NCI-H2029 (cell line): ENCODE measurements at places on chromosomes 2 and 18.

- peak; percentile 52 for DNase-seq
Measured at GRCh38 chr2:172253190-172254052, 150.7 kb upstream of the DLX2 start.

DNA sequence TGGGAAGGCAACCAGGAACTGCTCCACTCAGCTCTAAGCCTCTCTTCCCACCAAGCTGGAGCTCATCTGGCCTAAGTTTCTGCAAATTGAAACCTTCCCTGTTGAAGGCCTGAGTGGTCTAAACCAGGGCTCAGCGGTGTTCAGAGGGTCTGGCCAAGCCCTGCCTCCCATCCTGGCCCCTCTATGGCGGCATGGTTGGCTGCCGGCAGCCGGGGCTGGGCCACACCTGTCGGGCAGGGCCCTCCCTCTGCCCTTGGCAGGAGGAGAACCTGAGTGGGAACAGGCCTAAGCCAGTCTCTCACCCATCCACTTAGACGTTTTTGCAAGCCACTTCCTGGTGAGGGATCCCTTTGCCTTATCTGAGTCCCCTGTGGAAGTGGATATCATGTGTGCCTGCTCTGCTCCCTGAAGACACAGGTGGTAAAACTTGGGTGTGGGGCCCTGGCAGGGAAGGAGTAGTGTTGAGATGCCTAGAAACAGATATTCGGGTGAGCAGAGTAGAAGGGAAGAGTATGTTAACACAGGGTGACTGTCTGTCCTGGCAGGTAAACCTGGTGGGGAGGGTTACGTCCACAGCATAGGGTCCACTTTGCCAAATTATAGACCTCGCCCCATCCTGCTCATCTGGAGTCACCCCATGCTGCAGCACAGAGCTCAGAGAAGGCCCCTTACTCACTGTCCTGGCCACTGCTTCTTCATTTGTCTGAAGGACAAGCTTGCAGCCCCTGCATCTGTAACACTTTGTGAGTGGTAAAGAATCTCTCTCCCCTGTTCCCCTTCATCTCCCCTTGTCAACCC is 63.0 kb upstream of the SIX2 start:
- DNase-seq = peak; percentile 55

GRCh38 chr18:1002653-1003178 is 98.0 kb downstream of the ADCYAP1 start:
- DNase-seq = no peak

DNA sequence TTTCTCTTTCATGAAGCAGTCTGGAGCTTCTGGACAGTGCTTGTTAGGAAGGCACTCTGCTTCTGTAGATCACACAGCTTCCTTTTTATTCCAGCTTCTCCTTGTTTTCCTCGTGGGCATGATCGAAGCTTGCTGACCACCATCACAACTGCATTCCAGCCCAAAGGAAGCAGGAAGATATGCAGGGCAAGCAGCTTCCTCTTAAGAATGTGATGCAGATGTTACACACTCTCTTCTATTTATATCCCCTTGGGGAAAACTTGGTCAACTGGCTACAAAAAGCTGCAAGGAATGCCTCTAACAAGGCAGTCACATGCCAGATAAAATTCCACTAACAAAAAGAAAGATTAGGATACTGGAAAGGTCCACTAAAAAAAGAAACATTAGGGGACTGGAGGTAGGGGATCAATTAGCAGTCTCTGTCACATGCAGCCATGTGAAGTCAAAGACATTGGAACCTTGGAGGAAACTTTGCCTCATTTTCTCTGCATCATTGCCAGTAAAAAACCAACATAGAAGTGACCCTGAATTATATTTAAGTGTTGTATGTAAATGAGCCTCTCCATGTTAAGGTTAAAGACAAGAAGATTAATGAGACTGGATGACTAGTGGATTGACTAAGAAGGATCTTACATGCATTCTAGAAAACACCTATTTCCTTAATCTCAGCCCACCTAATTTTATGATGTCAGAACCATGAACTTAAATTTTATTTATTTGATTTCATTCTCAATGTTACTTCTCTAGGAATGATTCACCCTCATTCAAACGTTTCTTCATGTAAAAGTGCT is 98.3 kb downstream of the NAB1 start:
- DNase-seq = no peak

DNA sequence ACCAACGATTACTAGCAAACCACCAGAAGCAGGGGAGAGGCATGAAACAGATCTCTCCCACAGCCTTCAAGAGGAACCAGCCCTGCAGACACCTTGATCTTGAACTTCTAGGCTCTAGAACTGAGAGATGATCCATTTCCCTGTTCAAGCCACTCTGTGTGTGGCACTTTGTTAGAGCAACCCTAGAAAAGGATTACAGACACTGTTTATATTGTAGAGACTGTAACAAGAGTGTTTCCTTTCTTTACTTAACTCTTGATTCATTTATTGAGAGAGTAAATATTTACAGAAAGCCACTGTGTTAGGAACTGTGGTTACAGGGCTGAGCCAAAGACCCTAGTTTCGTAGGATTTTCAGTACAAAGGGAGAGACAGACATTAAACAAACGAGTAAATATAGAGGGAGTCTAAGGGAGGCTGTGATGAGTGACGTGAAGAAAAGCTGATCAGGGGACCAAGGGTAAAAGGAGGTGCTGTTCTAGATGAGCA is 10.9 kb downstream of the CCDC68 start:
- DNase-seq = peak; percentile 38

DNA sequence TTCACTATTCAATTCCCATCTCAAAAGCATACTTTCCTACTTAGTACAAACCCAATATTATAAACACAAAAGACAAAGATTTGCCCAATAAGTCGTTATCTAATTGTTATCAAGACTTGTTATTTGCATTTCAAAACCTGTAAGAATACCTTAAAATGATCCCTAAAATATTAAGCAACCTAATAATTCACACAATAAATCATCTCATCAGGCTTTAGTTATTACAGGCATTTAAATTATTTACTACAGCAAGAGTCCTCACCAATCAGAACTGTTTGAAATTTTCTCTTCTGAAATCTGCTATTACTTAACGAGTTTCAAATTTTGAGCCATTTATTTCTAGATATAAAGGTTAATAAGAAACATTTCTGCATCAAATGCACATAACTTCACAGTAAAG is 1.6 kb downstream of the CCDC88A start:
- DNase-seq = no peak

DNA sequence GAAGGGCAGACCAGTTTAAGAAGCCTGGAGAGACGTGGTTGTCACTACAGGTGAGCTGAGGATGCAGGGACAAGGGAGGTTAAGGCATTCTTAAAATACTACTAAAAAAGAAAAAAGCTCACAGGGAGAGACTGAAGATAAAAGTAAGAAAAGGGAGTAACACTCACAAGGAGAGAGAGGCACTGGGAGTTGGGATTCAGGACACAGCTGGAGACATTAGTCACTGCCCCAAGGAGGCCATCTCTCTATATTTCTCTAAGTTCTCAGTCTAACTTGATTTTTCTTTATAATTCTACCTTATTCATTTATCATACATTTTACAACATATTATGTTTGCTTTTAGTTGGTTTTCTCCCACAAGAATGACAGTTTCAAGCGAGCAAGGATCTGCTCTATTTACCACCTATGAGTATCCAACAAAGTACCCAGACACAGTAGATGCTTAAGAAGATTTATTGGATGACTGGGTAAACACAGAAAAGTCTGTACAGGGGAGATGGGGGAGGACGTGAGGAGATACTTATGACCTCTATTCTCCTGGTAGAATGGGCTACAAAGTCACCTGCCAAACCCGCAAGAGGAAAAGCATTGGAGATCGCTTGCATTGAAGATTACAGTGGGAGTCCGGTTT is 2.2 kb downstream of the SERPINE2 start:
- no peak for DNase-seq

- no peak for DNase-seq
Measured at GRCh38 chr2:216650626-216651257, 17.5 kb downstream of the IGFBP2 start.

DNA sequence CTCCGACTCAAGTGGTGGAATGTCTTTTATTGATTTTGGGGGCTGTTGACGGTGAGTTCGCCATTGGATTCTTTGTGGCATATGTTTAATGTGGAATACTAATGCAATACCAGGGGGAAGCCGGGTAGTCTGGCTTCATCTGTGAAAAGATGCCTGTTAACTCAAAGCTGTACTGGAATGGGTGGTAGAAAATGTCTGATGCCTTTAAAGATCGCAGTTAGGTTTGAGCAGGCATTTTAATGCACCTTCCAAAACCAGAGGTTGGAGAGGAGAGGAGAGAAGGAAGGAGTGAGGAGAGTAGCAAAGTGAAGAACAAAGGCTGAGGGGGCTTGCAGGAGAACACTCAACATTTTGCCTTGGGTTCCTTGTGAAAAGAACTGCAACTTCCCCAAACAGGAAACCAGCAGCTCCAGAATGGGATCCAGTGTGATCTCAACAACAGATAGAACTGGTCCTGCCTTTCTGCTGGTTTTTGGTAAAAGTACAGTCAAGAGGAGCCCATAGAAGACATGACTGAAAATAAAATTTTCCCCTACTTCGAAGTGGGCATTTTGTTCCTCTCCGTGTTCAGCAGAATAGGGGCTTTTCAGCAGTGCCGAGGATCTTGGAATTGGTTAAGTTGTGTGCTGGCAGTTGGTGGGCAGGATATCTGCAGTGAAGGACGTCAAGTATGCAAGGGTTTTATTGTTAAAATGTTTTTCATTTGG is 1.5 kb downstream of the ZNF532 start:
- DNase-seq = no peak

DNA sequence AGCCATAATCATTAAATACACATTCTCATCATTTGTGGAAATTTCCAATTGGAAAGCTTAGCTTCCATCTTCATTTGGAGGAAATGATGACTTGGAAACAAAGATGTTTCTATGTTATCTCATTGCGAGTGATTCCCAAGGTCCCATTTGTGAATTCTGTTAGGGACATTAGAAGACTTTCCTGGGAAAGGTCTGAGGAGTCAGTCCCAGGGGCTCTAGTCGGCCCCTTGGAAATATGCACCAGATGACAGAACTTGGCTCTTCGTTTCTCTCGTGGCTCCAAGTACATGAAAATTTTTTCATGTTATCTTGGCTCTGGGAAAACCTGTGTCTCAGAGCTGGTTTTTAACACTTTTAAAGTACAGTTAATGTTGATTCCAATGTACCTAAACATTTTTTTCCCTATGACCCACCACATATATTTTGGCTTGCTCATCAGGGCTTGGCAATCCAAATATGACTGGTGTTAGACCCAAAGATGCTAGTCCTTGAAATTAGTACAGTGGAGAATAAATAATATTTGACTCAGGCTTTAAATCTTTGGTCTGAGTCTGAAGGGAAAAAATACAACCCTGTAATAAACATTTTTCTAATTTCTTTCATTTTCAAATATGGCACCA is 15.4 kb upstream of the CAVIN2 start:
- no peak for DNase-seq

- no peak for DNase-seq
Measured at GRCh38 chr2:145771525-145771924, 1251.6 kb upstream of the ZEB2 start.

DNA sequence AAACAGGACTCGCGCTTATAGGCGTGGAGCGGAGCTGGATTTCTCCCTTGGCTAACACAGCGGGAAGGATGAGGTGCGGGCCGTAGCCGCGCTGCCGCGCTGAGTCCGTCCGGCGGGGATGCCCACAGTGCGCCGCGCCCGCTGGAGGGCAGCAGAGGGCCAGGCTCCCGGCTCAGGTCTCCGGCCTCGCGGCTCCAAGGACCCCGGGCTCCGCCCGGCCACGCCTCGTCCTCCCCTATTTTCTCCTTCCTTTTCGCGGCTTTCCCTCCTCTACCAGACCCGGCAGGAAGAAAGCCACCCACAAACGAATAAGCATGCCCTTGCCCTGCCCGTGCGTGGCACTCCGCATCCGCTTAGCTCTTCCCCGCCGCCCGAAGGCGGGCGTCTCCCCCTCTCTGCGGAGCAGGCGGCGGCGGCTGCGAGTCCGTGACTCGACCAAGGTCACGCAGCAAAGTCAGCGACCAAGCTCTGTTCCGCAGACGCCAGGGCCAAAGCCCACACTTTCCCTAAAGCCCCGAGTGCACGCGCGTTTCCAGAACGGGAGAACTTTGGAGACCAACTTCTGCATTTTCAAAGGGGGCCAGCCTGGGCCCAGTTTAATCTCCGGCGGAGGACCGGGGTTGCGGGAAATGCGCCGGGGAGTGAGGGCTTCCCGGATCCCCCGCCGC is 48.5 kb downstream of the KCNIP3 start:
- DNase-seq = peak; percentile 17

DNA sequence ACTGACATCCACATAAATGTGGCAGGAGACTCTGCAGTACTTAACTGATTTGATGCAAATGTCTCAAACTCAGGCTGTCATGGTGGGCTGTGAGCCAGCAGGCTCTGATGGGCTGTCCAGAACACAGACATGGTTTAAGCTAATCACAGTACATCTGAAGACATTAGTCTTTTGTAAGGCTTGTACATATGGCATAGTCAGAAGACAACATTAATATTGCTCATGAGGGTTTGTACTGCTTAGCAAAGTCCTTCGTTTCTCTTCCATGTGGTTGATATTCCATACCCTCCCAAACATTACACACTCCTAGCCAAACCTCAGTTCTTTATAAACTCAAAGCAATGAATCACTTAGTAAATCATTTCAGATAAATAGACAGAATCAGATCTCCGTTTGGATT is 330.6 kb downstream of the RND3 start:
- no peak for DNase-seq

GRCh38 chr18:62717925-62718800 is 2.8 kb downstream of the PHLPP1 start:
- no peak for DNase-seq

- DNase-seq = no peak
Measured at GRCh38 chr2:84424152-84424551, 34.9 kb downstream of the SUCLG1 start.

GRCh38 chr2:185978634-185979407 is 240.2 kb downstream of the FSIP2 start:
- no peak for DNase-seq

DNA sequence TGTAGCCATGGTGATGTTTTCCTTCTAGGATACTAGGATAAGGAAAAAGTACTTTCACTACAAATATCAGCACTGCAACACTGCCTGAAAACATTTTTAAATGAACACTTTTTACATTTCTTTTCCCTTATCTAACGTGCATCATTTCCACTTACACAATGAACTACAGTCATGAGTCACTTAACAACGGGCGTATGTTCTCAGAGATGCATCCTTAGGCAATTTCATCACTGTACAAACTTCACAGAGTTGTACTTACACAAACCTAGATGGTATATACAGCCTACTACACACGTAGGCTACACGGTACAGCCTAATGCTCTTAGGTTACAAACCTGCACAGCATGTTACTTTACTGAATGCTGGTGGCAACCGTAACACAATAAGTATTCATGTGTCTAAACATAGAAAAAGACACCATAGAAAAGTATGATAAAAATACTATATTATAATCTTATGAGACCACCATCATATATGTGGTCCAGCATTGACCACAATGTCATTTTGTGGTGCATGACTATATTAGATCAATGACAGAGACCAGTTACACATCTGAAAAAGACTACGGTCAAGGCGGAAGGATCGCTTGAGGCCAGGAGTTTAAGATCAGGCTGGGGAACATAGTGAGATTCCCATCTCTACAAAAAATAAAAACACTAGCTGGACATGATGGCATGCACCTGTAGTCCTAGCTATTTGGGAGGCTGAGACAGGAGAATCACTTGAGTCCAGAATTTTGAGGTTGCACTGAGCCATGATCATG is 39.8 kb downstream of the WDR33 start:
- no peak for DNase-seq
